ENCODE measurements at places on chromosomes 1 and 21.

- no peak for DNase-seq
These were observed 30.4 kb downstream of the PLXNA2 start for GRCh38 chr1:208213786-208214185.

- DNase-seq: no peak
These were observed 76.5 kb upstream of the CTTNBP2NL start for GRCh38 chr1:112319371-112320040.

DNA sequence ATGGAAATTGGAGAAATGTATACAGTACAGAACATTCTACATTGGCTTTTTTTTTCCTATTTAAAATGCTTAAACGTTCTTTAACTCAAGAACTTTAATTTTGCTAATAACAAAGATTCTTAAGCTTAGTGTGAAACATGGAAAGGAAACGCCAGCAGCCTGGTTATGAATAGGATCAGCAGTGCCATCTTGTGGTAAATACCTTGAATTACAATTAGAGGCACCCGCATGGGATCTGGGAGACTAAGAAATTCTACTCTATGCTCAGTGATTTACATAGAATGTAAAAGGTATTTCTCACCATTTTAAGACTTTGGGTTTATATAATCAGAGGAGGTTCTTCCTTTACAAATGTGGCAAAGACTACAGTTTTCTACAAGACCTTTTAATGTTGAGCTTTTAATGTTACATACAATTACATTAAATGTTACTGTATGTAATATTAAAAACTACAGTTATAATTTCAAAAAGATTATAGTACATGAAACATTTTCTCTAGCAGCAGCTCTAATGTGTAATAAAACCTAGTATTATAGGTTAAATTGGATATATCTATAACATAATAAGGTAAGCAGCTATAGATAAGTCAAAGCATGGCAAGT is 32.1 kb upstream of the APOBEC4 start:
- DNase-seq: no peak

DNA sequence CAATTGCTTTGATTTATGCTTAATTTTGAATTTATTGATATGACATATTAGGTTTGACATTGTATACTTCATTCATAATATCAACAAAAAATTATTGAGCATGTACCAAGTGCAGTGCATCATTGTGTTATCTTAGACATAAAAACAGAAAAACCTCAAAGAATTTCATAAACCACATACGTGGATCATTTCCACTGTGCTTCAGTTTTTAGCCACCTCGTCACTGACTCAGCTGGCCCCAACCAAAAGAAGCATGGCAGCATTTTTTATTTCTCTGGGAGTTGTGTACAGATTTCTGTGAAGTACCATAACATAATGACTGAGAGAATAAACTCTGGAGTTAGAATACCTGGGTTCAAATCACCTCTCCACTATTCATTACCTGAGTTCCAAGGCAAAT is 95.6 kb upstream of the C1orf87 start:
- DNase-seq: no peak

DNA sequence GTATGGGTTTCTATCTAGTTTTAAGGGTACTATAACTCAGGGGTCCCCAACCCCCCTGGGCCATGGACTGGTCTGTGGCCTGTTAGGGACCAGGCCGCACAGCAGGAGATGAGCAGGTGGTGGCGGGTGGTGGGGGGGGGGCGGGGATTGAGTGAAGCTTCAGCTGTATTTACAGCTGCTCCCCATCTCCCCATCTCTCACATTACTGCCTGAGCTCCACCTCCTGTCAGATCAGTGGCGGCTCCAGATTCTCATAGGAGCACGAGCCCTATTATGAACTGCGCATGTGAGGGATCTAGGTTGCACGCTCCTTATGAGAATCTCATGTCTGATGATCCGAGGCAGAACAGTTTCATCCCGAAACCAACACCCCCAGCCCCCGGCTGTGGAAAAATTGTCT is 95.1 kb upstream of the SLC45A1 start:
- no peak for DNase-seq

GRCh38 chr1:199522936-199523335 is 504.6 kb upstream of the NR5A2 start:
- no peak for DNase-seq

Data from progenitor cell of endocrine pancreas (in vitro differentiated cells).